ENCODE measurements at places on chromosomes 6 and 20.

DNA sequence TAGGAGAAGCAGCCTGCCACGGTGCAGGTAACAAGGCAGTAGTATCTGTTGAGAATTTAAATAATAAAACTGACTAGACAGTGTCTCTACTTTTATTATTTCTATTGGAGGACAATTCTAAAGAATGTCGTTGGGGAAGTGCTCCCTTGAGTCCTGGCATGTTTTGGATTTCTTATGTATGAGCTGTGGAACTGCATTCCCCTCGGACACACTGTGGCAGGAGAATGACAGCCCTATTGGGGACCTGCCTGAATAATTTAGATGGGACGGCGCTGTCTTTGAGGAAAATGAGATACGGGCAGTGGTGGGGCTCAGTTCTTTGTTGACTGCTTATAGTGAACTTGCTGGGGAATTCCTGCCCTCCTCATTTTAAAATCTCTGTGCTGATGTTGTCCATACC lies 2.4 kb upstream of the SCP2D1 start:
- DNase-seq = no peak

DNA sequence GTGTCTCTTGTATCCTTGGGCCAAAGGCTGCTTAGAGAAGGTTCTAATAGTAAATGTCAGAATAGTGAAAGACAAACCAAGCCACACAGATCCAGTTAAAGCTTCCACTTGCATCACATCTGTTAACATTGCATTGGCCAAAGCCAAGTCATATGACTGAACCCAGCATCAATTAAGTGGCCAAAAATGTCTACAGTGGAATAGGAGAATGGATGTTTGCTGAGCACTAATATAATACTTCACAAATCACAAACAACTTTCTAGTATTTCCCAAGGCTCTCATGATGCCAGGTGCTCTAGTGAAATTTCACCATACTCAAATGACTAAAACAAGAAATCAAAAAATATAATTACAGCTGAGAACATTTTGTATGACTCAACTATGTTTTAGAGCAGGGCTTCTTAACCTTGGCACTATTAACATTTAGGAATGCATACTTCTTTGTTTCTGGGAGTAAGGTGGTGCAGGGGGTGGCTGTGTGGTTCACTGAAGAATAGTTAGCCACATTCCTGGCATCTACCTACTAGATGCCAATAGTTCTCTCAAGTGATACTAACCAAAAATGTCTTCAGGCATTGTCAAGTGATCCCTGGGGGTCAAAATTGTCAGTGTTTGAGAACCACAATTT lies 148.0 kb upstream of the SPTLC3 start:
- no peak for DNase-seq

DNA sequence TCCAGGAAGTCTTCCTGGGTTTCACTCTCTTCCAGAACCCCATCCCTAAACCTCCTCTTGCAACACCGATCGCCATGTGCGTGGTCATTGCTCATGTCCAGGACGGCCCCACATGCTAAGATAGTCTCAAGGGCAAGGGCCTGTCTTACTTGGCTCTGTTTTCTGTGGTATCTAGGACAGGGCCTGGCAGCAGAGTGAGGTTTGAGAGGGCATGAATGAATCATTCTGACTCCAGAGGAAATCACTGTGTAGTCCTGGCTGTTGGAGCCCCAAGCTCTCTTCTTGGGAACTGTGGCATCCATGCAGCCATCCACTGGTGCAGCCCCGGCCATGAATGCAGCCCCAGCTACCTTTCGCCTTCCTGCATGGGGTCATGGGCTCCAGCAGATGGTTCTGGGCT lies 12.4 kb downstream of the SIRPA start:
- DNase-seq = no peak

DNA sequence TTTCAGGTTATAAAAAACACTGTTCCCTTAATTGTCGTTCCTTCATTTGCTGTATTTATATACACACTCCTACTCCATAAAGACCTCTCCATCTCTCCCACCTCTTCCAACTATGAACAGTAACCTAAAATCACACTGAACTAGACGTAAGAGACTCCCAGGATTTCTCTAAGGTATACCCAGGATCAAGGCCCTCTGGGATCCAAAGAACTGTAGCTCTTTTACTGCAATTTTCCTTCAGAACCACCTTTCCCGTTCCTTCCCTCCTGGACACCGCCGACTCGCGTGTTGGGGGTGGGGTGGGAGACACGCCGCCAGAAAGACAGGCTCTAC lies 680 bp downstream of the LATS1 start:
- DNase-seq = no peak

DNA sequence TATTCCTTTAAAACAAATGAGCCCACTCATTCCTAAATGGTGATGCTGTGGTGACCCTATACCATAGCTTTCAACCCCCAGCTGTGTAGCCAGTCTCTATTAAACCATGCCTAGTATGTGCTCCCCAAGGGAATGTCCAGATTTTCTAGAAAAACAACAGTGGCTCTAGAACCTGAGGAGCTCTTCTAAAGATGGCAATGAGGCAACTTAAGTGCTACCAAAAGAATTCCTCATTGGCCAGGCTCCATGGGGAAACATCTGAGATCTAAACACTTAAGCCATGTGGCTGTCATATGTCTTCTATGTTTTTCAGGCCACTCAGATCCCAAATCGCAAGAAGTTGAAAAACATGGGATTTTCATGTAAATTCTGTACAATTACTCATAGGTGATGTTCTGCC lies 191.0 kb downstream of the TPBG start:
- no peak for DNase-seq

DNA sequence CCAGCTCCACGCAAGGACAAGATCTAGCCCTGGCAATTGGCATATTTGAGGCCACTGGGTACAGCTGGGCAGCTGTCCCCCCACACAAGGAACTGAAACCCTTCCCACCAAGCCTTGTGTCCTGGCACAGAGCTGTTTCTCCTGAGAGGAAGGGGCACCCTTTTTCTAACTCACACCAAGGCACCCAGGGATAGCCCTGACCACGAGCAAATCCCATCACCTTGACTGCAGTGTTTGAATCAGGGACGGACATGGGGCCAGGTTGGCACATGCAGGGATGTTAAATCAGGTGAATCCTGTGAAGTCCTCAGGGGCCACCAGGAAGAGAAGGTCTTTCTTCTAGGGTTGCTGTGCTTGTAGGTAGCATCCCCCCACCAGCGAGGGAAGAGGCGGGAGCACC lies 246.6 kb downstream of the PREX1 start:
- no peak for DNase-seq

GRCh38 chr6:34514593-34515472 lies 41.3 kb downstream of the SPDEF start:
- peak; percentile 77 for DNase-seq

DNA sequence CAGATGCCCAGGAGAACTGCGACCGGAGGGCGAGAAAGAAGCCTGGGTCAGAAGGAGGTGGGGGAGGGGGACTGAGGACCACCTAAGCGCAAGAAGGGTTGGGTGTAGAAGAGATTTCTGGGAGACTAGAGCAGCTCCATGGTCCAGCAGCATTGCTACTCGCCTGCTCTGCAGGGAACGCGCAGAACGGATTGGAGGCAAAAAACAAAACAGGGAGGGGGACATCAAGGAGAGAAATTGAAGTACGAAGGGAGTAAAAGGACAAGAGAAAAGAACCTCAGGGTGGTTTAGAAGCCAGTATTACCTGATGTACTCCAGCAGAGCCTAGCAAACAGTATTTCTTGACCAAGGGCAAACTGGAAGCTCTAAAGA lies 537 bp upstream of the GABBR1 start:
- DNase-seq = no peak

GRCh38 chr6:32447932-32448331 lies 8.2 kb downstream of the HLA-DRA start:
- DNase-seq = no peak

DNA sequence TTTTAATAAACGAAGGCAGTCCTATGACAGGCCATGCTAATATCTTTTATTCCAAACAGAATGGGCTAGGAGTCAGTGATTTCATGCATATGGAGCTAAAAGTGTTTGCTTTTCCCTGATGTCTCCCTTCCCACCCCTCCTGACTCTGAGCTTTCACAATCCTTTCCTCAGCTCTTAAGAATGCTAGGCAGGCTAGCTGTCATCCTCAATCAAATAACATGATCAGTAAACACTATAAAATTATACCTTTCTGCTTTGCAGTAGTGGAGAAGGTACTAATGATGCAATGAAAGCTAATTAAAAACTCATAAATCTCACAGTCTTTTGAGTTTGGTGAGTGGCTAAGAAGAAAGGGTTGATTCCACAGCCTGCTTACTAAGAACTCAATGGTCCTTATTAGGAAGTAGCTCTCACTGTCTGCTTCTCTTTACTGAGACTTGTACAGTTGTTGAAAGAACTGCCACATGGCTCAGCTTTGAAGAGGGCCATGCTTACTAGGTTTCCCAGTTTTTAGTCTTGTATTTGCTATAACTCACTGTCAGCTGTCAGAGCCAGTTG lies 250.9 kb upstream of the JAG1 start:
- DNase-seq = no peak

GRCh38 chr6:79672631-79673111 lies 41.5 kb downstream of the SH3BGRL2 start:
- DNase-seq = no peak

GRCh38 chr20:36871640-36872570 lies 4.0 kb upstream of the TLDC2 start:
- no peak for DNase-seq

DNA sequence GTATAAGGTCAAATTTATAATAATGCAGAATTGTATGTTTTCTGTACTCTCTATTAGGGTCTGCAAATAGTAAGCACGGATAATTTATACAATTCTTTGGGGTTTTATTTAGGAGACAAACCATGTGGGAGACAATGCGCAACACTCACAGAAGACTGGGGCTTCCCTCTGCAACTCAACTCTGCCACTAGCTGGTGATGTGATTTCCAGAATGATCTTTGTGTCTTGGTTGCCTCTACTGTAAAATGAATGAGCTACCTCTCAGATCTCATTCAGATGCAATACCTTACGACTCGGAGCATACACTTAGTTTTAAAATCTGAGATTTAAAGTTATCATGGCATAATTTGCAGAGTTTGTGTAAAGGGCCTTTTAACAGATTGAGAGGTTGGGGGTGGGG lies 6.4 kb downstream of the MAN1A1 start:
- no peak for DNase-seq

All from caudate nucleus (tissue), 63 donors.